ENCODE measurements at places on chromosomes 5 and 9. TPM values are rescaled to one million over a fixed set of nuclear protein-coding genes. Genes with fewer than 3 reads are reported as not detected.

GRCh38 chr9:112224401-112225289, 49.5 kb upstream of the SUSD1 start:
- peak; percentile 8 for DNase-seq

DNA sequence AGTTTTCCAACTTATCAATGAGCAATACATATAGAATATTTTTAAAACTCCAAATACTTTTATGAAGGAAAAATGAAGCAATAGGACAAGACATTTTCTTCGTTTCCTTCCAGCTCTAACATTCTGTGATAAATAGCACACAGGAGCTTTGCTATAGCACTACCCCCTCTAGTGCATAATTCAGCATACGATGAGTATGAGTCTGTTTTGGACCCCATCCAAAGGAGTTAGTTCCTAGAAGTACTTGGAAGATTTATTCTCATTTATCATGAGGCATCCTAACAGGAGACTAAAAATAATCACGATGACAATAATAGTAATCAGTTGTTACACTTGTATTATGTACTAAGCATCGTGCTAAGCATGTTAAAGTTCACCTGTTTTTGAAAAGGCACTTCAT, 1061.3 kb upstream of the DMAC1 start:
- DNase-seq: no peak

DNA sequence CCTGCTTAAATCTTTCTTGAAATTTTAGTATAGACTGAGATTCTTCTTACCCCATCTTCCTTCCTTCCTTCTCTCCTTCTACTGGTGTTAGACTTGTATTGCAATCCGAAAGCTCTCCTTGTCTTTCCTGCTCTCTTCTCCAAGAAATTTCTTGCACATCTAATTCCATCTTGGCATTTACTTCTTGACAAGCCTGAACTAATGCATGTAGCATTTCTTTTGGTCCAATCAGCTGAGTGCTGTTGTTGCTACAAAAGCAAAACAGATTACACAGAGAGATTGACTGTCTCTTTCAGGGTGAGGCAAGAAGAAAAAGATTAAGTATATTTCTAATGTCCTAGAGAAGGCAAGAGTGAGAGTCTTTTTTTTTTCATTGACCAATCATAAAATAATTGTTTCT, 51.6 kb upstream of the MAP1B start:
- no peak for DNase-seq

DNA sequence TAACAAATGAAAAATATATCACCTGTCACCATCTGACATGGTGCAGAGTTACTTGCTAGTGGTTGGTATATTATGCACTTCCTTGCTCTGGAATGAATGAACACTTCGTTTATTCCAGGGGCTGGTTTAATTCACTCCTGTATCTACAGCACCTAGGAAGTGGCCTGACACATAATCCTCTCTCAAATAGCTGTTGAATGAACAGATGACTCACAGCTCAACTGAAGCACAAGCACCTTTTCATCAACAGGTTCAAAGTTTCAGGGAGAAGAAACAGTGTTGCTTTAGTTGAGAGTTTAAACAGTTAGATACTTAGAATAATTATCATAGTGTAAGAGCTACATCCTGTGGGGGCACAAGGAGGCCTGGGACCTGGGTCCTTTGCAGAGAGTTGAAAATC, 135.0 kb upstream of the DAP start:
- no peak for DNase-seq

GRCh38 chr5:123545506-123545905, 33.5 kb downstream of the CSNK1G3 start:
- DNase-seq: peak; percentile 42

DNA sequence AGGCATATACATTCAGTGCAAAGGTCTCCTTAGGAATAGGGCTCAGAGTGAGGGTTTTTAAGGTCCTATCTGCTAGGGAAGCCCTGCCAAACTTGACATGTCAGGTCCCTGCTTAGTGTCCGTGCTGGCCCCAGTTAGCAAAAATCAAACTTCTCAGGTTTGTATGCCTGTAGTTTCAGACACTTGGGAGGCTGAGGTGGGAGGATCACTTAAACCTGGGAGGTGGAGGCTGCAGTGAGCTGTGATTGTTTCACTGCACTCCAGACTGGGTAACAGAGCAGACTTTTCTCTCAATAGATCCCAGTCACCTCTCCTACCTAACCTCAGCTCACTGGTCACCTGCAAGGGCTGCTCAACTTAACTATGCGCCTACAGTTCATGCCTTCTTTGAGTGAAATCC, 18.7 kb upstream of the TMEM245 start:
- no peak for DNase-seq

GRCh38 chr9:10062629-10063395, 550.0 kb downstream of the PTPRD start:
- DNase-seq: no peak

- DNase-seq: no peak
These were observed 153.4 kb upstream of the POU5F2 start for GRCh38 chr5:93894601-93895354.

DNA sequence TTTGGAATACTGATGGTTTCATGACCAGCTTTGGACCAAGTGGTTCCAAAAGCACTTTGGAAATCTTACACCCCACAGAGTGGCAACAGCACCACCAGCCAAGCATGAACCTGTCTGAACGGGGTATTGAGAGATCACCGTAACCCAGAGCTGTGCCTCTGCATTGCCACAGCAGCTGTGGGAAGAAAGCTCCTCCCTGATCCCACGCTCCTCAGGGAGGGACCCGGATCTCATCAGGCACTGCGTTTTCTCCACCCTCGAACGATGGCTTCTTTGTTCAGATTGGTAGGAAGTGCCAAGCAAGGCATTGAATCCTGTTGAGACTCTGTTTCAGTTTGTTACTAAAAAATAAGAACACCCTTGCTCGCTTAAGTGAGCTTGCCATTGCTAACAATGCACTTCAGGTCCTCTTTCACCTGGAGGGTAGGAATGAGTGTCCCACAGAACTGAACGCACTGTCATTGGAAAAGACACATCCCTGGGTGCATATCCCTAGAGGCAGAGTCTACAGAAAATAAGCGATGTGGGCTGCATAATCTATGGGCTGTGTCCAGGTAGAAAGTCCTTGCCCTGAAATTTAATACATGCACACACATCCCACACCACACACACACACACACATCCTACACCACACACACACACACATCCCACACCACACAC, 118.0 kb upstream of the ICE1 start:
- no peak for DNase-seq

GRCh38 chr9:68552700-68553476, 12.2 kb upstream of the TMEM252 start:
- DNase-seq: no peak

DNA sequence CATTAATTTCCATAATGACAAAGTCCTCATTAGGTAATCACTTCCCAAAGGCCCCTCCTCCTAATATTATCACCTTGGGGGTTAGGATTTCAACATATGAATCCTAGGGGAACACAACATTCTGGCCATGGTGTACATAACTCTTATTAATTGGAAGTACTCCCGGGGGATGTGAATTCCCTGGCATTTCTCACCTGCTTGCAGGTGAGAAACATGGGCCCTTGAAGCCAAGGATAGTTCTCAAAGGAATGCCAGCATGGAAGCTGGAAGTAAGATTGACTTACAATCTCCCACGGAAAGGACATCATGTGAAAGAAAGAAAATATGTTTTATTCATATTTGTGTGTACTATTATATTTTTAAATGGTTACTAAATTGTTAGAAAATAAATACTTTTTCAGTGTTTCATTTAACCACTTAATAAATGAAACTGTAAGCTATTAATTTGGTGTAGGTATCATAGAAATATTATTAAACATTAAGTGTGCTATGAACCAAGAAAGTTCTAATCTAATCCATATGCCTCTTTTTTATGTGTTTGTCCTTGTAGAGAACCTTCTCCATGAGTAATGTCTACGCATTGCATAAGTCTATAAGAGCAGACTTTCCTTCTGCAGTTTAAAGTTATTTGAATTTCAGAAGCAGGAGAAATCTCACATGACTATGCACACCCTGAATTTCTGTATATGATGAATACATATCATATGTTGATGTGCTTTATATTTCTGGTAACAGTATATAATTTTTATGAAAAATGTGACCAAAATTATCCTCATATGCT, 59.4 kb downstream of the ANXA1 start:
- no peak for DNase-seq

DNA sequence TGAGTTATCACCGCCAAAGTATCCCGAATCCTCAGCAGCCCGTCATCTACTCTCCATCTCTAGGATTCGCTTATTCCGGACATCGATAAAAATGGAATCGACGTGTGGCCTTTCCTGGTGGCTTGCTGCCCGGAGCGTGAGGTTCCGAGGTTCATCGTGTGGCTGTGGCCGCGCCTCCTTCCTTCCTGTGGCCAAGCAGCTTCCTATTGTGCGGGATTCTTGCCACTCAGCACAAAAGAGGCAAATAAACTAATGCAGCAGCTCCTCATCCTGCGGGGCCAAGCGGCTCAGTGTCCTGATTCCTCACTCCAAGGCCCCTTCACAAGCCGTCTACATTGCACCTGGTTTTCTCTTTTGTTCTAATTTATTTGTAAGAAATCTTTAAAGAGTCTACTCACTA, 800.9 kb downstream of the CDH9 start:
- DNase-seq: no peak

GRCh38 chr9:77952635-77953328, 78.8 kb downstream of the GNAQ start:
- DNase-seq: no peak

GRCh38 chr5:403995-404394, 39.0 kb upstream of the EXOC3 start:
- DNase-seq: no peak

Gene FUT7
- total RNA-seq: not detected

Gene TMEFF1
- 0.68 TPM for total RNA-seq

Gene C5orf52
- not detected for total RNA-seq

Gene RIMOC1
- total RNA-seq: 19.5 TPM

Gene SHC3
- not detected for total RNA-seq

Gene CCDC187
- not detected for total RNA-seq

Gene CNTNAP3B
- not detected for total RNA-seq

Gene CNTRL
- 69.8 TPM for total RNA-seq

Gene GTF2H2C
- total RNA-seq: 42.1 TPM

Gene BARX1
- 7.6 TPM for total RNA-seq

Gene SKP1
- 242 TPM for total RNA-seq

Gene FBN2
- not detected for total RNA-seq

Gene C8G
- 0.83 TPM for total RNA-seq

Gene PRLR
- not detected for total RNA-seq
